AG04450 (cell line): ENCODE measurements at places on chromosomes 12 and 14.

DNA sequence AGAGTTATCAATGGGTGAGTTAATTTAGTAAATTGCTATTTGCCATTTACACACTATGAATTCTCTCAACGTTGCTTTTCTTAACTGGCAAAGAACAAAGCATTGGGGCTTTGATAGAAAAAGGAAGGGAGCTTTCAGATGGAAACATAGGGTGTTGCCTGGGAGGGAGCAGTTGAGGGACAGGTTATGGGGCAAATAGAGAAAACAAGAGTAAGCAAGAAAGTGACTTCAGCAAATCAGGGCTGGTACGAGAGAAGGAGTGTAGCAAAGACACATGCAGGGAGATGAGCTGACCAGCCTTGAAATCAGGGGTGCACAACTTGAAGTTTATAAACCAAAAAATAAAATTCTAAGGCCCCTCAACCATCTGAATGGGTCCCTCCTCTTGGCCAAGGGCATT is 15.7 kb downstream of the ESR2 start:
- DNase-seq, result no peak

- no peak for DNase-seq
Measured at GRCh38 chr14:40447017-40447416, 1014.8 kb upstream of the FBXO33 start.

DNA sequence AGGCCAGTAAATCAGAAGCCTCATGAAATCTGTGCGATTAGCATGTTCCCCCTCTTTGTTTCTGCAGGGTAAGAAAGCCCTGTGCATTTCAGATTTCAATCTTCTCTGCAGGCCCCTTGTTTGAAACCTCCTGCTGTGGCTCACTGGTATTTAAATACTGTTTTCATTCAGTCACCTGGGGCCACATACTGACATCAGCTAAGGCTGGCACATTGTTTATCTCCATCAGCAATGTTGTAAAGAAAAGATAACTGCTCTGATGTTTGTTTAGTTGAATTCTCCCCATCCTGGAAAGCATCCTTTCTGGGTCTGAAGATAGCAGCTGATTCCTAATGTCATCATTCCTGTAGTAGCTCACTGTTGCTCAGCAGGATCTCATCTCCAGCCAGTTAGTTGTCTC is 554.9 kb downstream of the NRXN3 start:
- no peak for DNase-seq

- DNase-seq, result no peak
Measured at GRCh38 chr12:77979597-77980250, 149.0 kb downstream of the NAV3 start.

DNA sequence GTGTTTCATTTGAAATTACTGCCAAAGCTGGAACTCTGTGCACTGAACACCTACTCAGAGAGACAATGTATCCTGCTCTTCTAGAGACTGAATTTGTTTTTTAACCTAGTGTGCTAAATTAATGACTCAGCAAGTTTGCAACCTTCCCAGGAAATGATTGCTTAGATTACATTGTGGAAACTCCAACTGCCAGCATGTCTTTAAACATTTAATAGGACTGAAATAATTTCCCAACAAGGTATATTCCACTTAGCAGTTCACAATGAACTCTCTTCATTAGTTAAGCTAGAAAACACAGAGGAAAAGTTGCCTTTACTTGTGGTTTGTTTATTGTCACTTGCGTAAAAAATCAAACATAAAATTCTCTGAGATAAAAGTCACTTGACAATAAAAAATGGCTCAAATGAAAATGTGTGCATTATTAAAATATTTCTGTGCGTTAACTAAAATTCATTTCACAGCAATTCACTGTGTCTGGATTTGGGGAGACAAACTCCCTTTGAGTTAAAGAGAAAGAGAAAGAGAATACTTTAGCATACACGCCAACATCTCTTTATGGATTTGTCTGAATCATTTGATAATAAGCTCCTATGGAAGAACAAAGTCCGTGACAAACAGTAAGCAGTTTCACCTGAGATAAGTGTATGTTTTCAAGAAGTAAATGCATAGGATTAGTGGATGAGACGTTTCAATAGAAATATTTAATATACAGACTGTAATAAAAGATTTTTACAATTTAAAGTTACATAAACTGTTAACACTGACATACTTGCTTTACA is 284.0 kb downstream of the PRKD1 start:
- DNase-seq, result no peak

DNA sequence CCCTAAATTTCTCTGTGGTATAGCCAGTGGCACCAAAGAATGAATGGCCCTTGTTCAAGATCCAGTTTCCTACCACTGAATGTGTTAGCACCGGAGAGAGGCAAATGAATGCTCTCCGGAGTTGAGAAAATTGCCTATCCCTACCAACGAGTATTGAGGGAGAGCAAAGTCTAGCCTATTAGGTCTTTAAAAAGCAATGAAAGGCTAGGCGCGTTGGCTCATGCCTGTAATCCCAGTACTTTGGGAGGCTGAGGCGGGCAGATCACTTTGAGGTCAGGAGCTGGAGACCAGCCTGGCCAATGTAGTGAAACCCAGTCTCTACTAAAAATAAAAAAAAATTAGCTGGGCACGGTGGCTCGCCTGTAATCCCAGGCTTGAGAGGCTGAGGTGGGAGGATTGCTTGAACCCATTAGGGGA is 898 bp upstream of the RAB15 start:
- DNase-seq, result no peak
